ENCODE measurements at places on chromosomes 2 and 18.

DNA sequence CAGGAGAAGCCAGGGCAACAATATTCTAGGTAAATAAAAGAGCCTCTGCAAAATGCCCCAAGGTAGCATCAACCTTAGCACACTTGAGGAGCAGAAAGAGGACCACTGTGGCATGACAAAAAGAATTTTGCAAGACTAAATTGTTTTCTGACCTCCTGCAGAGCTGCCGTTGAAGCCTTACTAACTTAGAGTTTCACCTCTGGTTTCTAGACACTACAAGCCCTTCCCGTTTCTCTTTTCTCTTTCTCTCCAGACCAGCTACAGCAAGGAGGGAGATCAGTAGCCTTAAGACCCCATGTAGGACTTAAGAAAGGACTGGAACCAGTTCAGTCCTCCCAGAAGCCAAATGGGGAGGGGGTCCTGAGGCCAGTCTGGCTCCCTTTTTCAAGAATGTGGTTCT lies 73.3 kb upstream of the SP3 start:
- DNase-seq: peak; percentile 68

GRCh38 chr2:181072486-181073235 lies 92.3 kb downstream of the UBE2E3 start:
- DNase-seq: no peak

GRCh38 chr2:98298683-98299164 lies 47.5 kb upstream of the CNGA3 start:
- DNase-seq: no peak

GRCh38 chr2:42053791-42054701 lies 6.2 kb downstream of the PKDCC start:
- DNase-seq: no peak

DNA sequence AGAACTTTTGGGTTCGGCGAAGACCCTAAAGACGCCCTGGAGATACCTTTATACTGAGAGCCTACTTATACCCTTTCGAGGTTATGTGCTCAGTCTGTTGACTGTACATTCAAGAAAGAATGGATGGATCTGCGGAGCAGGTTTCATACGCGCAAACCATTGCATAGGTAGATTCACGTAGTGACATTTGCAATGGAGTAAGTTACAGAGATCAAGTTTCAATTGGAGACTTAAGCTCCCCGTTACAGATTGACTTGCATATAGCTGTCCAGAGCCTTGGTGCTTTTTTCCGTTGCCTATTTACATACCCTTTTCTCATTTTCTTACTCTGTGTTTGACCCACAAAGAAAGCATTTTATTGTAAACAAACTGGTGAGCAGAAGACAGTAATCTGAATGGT lies 923 bp downstream of the PSMD1 start:
- DNase-seq: no peak

GRCh38 chr2:201955231-201955630 lies 78.4 kb upstream of the FZD7 start:
- DNase-seq: no peak

GRCh38 chr2:109633284-109633961 lies 19.3 kb downstream of the SOWAHC start:
- no peak for DNase-seq

DNA sequence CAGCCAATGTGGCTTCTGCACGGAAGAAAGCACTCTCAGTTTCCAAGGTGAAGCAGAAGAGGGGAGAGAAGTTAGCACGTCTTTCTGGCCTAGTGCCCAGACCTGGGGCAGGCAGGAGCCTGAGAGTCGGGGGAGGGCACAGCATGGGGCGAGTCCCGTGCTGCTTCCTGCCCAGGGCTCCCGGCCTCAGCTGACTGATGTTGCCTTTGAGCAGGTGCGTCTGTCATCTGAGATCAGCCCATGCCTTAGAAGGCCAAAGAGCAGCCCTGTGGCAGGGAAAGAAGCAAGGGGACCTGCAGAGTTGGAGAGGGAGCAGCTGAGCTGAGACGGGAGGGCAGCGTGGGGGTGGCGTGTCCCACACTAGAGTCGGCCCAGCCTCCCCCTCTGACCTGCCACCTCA lies 3.3 kb downstream of the KCNIP3 start:
- DNase-seq: no peak

- no peak for DNase-seq
Measured at GRCh38 chr2:8803658-8804379, 33.6 kb downstream of the KIDINS220 start.

- no peak for DNase-seq
Measured at GRCh38 chr2:64514008-64514407, 10.1 kb upstream of the AFTPH start.

- DNase-seq: no peak
Measured at GRCh38 chr18:67672716-67673115, 156.2 kb upstream of the DSEL start.

GRCh38 chr2:85344356-85344954 lies 9.9 kb downstream of the RETSAT start:
- no peak for DNase-seq

DNA sequence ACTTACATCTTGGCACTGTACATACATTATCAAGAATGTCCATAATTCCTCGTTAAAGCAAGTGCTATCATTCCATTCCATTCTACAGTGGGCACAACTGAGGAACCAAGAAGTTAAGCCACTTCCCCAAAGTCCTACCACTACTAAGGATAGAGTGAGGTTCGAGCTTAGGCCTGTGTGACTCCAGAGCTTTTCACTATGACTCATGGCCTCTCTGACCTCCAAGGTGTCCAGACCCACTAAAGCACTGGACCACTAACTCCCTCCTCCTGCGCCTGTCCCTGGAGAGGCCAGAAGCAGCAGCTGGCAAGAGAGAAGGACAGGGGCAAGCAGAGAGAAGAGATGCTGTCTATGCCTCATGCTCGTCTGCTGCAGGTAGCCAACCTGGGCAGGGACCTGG lies 117.0 kb downstream of the ZBTB7C start:
- DNase-seq: no peak

GRCh38 chr2:191931329-191931728 lies 84.4 kb upstream of the CAVIN2 start:
- no peak for DNase-seq

DNA sequence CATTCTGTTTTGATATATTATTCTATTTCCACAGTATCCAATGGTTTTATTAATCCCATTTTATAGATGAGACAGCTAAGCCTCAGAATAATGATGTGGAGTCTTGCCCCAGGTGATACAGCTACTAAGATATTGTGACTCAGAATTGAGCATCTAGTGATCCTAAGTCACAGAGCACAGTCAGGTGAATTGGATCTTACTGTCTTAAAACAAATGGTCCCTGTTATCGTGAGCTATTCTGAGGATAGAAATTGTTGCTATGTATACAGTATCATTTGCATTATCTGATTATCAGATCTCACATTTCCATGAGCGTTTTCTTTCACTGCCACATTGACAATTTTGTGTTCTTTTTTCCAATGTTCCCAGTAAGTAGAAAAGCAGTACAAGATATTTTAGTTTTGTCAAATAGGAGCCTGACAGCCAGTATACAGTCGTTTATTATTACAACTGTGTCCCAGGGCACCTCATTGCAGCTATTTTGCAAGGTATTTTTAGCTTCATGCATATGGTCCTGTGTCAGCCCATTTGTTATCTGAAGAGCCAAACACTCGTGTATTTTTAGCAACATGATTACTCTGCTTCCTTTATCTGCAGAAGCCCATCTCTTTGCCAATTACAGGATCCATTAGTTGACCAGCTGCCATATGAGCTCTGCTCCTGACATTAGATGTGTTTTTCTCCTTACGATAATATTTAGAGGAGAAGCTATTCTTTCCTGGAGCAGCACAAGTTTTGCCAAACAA lies 25.1 kb upstream of the SGPP2 start:
- DNase-seq: no peak

- DNase-seq: peak; percentile 48
Measured at GRCh38 chr2:10395893-10396292, 52.2 kb downstream of the ODC1 start.

GRCh38 chr18:10374195-10374594 lies 80.2 kb upstream of the APCDD1 start:
- DNase-seq: no peak
